ENCODE measurements at places on chromosomes 16 and 17. TPM values are rescaled to one million over a fixed set of nuclear protein-coding genes. Genes with fewer than 3 reads are reported as not detected.

GRCh38 chr17:38883592-38884526, 14.0 kb downstream of the LASP1 start:
- no peak for DNase-seq
- peaks cover 74% of the 10 kb centered on the region for H3K36me3 ChIP-seq
- peaks cover 87% of the 10 kb centered on the region for H3K4me1 ChIP-seq
- H3K4me3 ChIP-seq = peak overlapping the region; percentile 26
- no peaks in the 10 kb centered on the region for H3K27me3 ChIP-seq
- peak overlapping the region; percentile 55 for H3K27ac ChIP-seq

DNA sequence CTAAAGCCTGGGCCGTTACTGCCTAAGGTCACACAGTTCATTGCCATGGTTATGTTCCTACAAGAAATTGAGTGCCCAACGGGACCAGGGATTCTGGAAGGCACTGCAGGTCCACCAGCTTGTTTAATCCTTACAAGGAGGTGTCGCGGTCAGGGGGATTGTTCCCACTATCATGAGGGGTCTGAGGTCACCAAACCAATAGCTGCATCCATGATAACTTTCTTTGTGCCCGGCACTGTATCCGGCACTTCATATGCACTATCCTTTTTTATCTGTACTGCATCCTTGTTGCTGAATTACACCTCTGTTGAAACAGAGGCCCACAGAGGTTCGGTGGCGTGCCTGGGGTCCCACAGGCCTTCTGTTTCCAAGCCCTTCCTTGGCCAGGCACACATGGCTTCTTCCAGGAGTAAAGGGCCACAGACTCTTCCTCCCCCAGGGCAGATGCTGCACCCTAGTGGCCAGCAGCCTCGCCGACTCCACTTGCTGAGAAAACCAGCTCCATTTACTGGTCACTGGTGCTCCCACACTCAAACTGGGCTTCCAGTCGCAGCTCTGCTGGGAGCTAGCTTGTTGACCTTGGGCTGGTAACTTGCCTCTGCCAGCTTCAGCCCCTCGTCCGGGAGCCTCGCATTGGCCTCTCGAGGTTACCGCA, 82.0 kb upstream of the PLCG2 start:
- H3K27ac ChIP-seq = no peak overlapping the region
- H3K27me3 ChIP-seq = no peaks in the 10 kb centered on the region
- no peak overlapping the region for H3K4me3 ChIP-seq

- DNase-seq = no peak
- no peak overlapping the region for H3K27ac ChIP-seq
- no peaks in the 10 kb centered on the region for H3K27me3 ChIP-seq
- no peaks in the 10 kb centered on the region for H3K4me1 ChIP-seq
- no peaks in the 10 kb centered on the region for H3K36me3 ChIP-seq
Measured at GRCh38 chr17:66255527-66255971, 26.3 kb upstream of the APOH start.

RDM1 gene
- polyA plus RNA-seq = not detected

- H3K36me3 ChIP-seq = no peaks in the 10 kb centered on the region
- H3K4me3 ChIP-seq = peak overlapping the region; percentile 79
- H3K27me3 ChIP-seq = no peaks in the 10 kb centered on the region
Measured at GRCh38 chr17:77881545-77881944, 77.0 kb upstream of the TNRC6C start.

GRCh38 chr16:50626868-50627267, 54.2 kb downstream of the SNX20 start:
- no peaks in the 10 kb centered on the region for H3K36me3 ChIP-seq
- no peak overlapping the region for H3K27ac ChIP-seq
- no peak overlapping the region for H3K4me3 ChIP-seq
- DNase-seq = no peak
- H3K4me1 ChIP-seq = peaks cover 15% of the 10 kb centered on the region
- no peaks in the 10 kb centered on the region for H3K27me3 ChIP-seq

EPN3 gene
- polyA plus RNA-seq = not detected

DNA sequence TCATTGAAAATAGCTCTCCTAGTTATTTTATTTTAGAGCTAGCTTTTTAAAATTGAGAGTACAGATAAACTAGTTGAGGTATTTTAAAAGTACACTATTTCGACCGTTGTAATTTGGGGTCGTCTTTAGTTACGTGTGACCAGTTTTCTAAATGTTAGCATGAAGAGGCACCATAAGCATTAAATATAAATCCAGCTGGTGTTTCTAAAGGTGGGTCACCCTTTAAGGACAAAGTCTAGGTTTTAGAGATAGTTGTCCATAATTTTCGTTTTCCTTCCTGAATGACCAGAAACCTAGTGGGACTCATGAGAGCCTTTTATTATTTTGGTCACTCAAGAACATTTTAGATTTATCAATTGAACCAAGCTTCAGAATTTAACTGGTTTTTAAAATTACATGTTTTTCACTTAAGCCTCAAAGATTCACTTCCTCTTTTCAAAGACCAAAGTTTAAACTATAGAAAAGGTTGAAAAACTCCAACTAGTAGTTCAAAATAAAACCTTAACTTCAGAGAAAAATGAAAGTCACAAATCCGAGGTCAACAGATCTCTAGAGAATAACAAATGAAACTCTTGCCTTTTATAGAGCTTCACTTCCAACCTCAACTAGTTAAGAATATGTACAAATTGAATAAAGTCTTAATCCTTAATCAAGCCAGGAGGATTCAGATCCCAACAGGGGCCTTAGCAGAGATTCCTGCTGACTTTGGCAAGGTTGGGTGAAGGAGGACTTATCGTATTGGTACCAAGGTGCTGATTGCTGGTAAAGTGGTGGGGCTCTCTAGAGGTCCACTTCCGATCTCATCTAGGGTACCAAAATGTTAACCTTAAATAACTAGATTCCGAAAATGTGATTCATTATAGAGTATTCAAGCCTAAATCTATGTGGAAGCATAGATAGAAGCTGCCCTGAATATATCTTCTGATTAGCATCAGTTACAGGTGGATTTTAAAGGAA, 32.5 kb downstream of the PHKB start:
- peak overlapping the region; percentile 61 for H3K27ac ChIP-seq
- peaks cover 10% of the 10 kb centered on the region for H3K36me3 ChIP-seq
- no peak for DNase-seq
- H3K27me3 ChIP-seq = no peaks in the 10 kb centered on the region
- peak overlapping the region; percentile 75 for H3K4me3 ChIP-seq
- peaks cover 26% of the 10 kb centered on the region for H3K4me1 ChIP-seq

RASD1 gene
- polyA plus RNA-seq = 0.26 TPM
